NCI-H2107 (cell line): ENCODE measurements at places on chromosomes 7 and 10.

DNA sequence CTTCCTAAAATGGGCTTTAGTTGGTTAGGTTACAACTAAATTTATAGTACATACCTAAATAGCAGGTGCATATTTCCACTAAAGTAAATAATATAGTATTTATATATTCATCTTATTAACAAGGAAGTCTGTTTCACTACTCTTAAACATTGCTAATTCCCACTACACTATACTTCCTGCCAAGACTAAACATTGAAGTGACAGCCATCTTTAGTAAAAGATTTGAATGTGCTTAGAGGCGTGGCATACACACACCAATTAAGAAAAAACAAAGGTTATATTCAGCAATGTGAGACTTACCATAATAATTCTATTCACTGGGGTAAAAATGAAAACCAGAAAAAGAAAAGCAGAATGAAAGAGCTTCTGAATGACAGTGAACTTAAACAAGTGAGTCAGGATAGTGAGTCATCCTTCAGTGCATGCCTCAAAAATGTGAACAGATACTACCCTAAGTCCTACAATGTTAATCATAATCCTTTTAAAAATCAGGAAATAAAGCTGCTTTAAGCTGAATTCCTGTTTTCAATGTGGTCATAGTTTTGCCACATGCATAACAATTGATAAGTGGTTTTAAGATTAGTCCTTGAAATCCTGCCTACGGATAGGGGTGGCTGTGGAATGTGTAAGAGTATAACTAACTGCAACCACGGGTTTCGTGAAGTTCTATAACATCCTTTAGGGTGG lies 59.4 kb downstream of the USP6NL start:
- DNase-seq: no peak

DNA sequence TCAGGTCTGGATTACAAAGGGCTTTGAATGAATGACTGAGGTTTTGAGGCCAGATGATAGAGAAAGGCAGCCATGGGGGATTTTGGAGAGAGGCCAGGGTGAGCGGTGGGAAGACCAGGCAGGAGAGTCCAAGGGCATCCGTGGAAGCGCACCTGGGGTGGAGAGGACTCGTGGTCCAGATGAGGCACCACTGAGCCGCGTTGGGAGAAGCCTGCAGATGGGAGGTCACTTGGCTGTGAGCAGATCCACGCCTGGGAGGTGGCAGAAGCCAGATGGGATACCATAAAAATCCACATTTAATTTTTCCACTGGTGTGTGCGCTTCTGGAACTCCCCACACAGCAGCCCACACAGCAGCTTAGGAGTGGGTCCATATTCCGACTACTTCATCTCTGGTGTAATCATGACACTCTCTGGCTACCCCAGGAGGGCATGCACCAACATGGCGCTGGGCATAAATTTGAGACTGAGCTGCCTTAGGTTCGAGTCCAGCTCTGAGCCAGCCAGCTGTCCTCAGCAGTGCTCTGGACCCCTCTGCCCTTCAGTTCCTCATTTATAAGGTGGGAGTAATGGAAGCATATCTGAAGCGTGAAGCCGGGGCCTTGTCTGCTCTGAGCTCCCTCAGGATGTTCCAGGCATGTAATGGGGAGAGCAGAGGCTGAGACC lies 90.2 kb upstream of the FAM20C start:
- no peak for DNase-seq

DNA sequence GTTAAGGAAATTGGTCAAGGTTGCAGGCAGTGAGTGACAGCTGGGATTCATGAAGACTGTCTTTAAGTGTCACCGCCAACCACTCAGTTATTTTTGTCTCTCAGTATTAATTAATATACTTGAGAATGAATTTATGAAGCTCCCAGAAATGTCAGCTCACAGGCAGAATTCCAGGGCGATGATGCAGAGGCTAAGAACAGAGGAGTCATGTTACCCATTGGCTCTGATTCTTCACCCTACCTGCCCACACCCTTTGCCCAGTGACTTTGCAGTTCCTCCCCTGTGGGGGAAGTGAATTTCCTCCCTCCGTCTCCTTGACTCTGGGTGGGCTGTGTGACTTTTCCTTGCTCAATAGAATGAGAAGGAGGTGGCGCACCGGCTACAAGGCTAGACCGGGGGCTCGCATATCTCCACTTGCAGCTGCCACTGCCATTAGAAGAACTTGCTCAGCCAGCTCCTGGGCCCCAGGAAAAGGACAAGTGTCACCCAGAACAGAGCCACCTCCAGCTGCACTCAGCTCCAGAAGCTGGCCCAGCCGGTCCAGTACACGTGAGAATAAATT lies 157.1 kb upstream of the PRKCQ start:
- no peak for DNase-seq

GRCh38 chr10:53699684-53700083 lies 927.1 kb upstream of the MBL2 start:
- DNase-seq: no peak

DNA sequence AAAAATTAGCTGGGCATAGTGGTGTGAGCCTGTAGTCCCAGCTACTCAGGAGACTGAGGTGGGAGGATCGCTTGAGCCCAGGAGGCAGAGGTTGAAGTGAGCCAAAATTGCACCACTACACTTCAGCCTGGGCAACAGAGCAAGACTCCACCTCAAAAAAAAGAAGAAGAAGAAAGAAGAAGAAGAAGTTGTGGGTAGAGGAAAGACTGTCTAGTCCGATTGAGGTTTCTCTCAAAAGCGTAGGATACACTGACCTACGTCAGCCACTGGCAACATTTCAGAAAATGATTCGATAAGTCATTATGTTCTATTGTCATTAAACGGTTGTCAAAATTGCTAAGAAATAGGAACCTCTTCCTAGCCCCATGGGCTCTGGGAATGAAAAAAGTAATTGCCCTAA lies 22.3 kb upstream of the RHBDD2 start:
- no peak for DNase-seq

GRCh38 chr10:112898540-112899390 lies 51.3 kb upstream of the TCF7L2 start:
- no peak for DNase-seq

DNA sequence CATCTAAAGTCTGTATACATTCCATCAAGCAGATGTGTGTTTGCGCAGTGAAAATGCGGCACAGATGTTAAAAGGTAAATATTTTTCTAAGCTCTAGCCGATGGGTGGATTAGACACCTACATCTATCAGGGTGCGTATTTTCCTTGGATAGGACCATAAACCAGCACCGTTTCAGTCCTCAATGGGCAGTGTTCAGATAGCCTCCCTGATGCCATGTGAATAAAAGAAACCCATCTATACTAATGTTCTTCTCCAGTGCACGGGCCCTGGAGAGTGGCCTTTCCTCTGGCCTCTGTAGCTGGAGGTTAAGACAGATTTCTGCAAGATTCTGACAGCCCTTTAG lies 103.5 kb downstream of the PARP12 start:
- no peak for DNase-seq
